ENCODE measurements at places on chromosomes 16 and 17.

DNA sequence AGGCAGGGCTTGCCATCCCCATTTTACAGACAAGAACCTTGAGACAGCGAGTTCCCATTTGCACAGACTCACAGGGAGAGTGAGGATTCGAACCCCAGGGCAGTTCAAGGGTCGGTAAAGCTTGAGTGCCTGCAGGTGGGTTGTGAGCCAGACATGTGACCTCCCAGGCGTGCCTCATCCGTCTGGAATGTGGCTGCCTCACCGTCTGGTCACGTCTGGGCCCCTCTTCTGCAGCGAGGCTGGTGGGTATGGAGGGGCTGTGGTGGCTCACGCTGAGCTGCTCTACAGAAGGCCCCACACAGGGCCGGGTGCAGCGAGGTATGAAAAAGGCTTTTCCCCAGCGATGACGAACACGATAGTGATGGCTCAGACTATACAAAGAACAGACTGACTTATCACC lies 35.8 kb upstream of the LHX1 start:
- H3K36me3 ChIP-seq, result no peaks in the 10 kb centered on the region
- H3K27me3 ChIP-seq, result peaks cover 7% of the 10 kb centered on the region
- H3K4me3 ChIP-seq, result no peak overlapping the region
- H3K27ac ChIP-seq, result no peak overlapping the region
- no peak for DNase-seq

DNA sequence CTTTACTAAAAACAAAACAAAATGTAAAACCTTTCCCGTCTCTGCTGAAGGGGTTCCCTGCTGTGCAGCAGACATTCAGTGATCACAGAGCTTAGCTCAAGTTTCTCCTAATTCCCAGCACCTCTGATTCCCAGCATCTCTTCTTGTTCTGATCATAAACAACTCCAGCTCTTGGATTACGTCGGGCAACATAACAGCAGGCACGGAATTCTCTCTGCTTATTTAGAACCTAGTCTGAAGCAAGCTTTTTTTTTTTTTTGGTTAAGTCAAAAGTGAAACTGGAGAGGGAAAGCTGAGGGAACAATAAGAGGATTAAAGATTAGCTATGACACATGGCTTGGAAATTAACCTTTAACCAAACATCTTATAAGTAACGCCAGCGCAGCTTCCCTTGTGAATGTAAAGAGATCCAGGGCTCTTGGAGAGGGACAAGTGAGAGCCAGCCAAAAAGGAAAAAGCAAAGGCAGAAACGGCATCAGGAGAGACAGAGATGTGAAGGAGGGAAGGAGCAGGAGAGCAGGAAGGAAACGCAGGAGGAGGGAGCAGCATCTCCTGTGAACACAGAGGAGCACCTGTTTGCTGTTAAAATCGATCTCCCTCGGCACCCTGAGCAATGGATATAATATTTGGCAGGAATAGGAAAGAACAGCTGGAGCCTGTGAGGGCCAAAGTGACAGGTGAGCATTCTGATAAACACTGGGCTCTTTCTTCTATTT lies at the start of gene BCO1:
Gene BCO1, plus strand, starts transcription at position 394 of the 716 bp plus-strand sequence. Its CDS starts 220 bp downstream, at position 614.
- no peaks in the 10 kb centered on the region for H3K4me1 ChIP-seq
- peak within 1 kb of the TSS; percentile 40 for H3K4me3 ChIP-seq
- DNase-seq, result no peak
- H3K36me3 ChIP-seq, result no peaks in the 10 kb centered on the region
- peak within 1 kb of the TSS; percentile 83 for H3K27ac ChIP-seq
- H3K27me3 ChIP-seq, result no peaks in the 10 kb centered on the region

DNA sequence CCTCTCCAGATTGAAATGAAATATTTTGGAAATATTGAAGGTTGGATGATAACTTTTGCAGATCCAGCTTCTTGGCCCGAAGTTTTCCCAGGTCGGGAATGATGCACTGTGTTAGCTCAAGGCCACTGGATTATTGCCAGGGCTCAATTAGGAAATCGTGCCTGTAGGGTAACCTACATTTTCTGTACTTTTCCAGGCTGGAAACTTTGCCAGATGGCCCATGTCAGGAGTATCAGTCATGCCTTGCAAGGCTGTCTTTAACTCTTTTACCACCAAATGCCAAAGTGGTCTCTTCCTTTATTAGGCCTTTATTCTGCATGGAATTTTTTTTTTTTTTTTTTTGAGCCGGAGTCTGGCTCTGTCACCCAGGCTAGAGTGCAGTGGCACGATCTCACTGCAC lies 8.9 kb upstream of the SEC14L1 start:
- H3K27ac ChIP-seq, result no peak overlapping the region
- H3K4me3 ChIP-seq, result no peak overlapping the region
- H3K4me1 ChIP-seq, result no peaks in the 10 kb centered on the region
- H3K27me3 ChIP-seq, result no peaks in the 10 kb centered on the region

- H3K27ac ChIP-seq, result peak overlapping the region; percentile 41
- peak overlapping the region; percentile 56 for H3K4me3 ChIP-seq
- no peak for DNase-seq
- peaks cover 33% of the 10 kb centered on the region for H3K27me3 ChIP-seq
- no peaks in the 10 kb centered on the region for H3K36me3 ChIP-seq
- H3K4me1 ChIP-seq, result peaks cover 42% of the 10 kb centered on the region
Observed at GRCh38 chr17:38604479-38605403, 1.0 kb downstream of the SRCIN1 start.

DNA sequence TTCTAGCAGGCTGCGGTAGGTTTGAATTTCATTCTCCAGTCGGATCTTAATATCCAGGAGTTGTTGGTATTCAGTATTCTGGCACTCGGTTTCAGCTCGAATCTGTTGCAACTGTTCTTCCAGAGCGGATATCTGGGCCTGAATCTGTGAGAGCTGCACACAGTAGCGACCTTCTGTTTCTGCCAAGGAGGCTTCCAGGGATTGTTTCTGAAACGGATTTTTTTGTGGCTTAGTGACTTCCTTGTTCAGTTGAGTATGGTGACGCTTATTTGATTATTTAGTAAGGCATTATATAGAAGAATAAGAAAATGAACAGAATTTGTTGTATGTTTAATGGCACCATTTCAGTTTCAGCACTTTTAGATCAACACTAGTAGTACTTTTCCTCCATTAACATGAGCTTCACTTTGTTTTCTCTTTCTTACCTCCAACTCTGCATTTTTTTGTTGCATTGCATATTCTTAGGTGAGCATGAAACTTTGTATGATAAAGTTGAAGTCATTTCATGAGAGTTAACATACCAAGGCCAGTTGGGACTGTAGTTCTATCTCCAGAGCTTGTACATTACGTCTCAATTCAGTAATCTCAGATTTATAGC lies 2.8 kb downstream of the KRT10 start:
- H3K4me3 ChIP-seq, result peak overlapping the region; percentile 77
- no peak for DNase-seq
- H3K4me1 ChIP-seq, result no peaks in the 10 kb centered on the region
- H3K36me3 ChIP-seq, result peaks cover 11% of the 10 kb centered on the region

GRCh38 chr17:75842963-75843576 lies 1.1 kb downstream of the UNC13D start:
- DNase-seq, result no peak
- H3K4me1 ChIP-seq, result no peaks in the 10 kb centered on the region
- H3K36me3 ChIP-seq, result peaks cover 23% of the 10 kb centered on the region
- no peaks in the 10 kb centered on the region for H3K27me3 ChIP-seq
- peak overlapping the region; percentile 18 for H3K4me3 ChIP-seq

- no peaks in the 10 kb centered on the region for H3K4me1 ChIP-seq
- H3K4me3 ChIP-seq, result no peak overlapping the region
- H3K27ac ChIP-seq, result no peak overlapping the region
- no peaks in the 10 kb centered on the region for H3K27me3 ChIP-seq
Observed at GRCh38 chr17:44076716-44077594, 6.4 kb downstream of the G6PC3 start.

DNA sequence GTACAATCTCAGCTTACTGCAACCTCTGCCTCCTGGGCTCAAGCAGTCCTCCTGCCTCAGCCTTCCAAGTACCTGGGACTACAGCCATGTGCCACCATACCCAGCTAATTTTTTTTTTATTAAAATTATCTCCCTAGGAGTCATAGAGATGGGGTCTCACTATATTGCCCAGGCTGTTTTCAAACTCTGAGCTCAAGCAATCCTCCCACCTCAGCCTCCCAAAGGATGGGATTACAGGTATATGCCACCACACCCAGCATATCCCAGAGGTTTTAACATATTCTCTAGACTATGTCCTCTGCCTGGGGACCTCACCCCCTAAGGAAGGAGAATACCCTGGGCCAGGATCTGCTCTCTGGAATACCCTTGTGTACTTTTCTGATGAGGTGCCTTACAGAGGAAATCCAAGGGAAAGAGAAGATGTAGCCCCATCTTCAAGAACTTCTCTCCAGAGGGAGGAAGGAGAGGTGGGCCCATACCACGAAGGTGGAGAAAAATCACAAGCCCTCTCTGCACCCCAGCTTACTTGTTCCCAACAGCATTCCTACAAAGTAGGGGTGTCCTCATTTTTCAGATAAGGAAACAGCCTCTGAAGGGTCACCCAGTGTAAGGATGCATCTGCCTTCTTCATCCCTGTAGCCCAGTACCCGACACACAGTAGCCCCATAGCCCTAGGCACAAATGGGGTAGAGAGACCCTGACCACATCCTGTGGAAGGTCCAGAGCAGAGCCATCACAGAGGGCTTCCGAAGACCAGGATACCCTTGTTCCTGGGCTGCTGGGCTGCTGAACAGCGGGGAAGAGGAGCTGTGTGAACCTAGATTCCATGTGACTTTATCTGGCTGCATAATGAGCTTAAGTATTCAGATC lies 151.6 kb downstream of the SOCS1 start:
- H3K4me3 ChIP-seq, result no peak overlapping the region
- no peak for DNase-seq
- peaks cover 47% of the 10 kb centered on the region for H3K4me1 ChIP-seq
- H3K27me3 ChIP-seq, result no peaks in the 10 kb centered on the region
- H3K27ac ChIP-seq, result peak overlapping the region; percentile 15
- H3K36me3 ChIP-seq, result no peaks in the 10 kb centered on the region

DNA sequence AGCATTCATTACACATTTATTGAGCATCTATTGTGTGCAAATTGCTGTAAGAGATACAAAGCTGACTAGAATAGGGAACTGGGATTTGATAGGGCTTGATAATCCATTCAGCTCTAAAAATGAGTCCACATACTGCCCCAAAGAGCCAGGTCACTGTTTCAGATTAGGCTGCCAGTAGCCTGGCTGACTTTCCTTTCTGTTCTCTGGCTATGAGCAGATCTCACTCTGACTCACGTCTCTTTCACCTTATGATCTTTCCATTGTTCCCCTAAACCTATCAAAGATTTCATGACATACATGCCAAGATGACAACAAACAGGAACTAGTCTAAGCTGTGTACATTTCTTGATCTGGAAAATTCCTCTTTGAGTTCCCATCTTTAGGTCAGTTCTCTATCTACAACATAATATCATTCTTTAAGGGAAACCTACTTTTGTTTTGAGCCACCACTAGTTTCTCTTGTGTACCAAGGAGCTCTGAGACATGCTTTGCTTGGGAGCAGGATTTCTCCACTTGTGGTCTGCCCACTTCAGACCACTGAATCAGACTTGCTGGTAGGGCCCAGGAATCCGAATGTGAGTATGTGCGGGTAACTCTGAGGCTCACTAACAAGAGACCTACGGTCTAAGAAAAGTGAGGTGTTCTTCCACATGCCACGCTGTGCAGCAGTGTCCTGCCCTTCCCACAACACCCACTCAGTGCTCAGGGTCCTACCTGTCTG lies 40.9 kb upstream of the ICAM2 start:
- DNase-seq, result no peak
- H3K4me3 ChIP-seq, result no peak overlapping the region
- H3K4me1 ChIP-seq, result no peaks in the 10 kb centered on the region
- no peaks in the 10 kb centered on the region for H3K27me3 ChIP-seq

- no peak for DNase-seq
- H3K4me3 ChIP-seq, result no peak overlapping the region
- no peaks in the 10 kb centered on the region for H3K4me1 ChIP-seq
- H3K36me3 ChIP-seq, result peaks cover 14% of the 10 kb centered on the region
- no peaks in the 10 kb centered on the region for H3K27me3 ChIP-seq
- H3K27ac ChIP-seq, result no peak overlapping the region
Observed at GRCh38 chr16:87828907-87829621, 40.2 kb downstream of the SLC7A5 start.

DNA sequence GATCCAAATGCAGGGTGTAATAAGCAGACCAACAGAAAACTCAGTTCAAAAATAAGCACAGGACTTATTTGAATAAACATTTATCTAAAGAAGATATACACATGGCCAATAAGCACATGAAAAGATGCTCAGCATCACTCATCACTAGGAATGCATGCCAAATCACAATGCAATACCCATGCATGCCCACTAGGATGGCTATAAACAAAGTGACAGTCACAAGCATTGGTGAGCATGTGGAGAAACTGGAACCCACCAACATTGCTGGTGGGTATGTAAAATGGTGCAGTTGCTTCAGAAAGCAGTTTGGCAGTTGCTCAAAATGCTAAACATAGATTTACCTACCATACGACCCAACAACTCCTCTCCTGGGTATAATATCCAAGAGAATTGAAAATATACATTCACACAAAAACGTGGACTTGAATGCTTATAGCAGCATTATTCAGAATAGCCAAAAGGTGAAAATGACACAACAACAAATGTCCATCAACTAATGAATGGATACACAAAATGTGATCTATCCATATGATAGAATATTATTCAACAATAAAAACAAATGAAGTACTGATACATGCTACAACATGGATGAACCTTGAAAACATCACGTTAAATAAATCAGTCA lies 20.1 kb downstream of the UBE2O start:
- no peak overlapping the region for H3K4me3 ChIP-seq
- H3K27ac ChIP-seq, result no peak overlapping the region
- H3K36me3 ChIP-seq, result no peaks in the 10 kb centered on the region
- no peaks in the 10 kb centered on the region for H3K4me1 ChIP-seq

DNA sequence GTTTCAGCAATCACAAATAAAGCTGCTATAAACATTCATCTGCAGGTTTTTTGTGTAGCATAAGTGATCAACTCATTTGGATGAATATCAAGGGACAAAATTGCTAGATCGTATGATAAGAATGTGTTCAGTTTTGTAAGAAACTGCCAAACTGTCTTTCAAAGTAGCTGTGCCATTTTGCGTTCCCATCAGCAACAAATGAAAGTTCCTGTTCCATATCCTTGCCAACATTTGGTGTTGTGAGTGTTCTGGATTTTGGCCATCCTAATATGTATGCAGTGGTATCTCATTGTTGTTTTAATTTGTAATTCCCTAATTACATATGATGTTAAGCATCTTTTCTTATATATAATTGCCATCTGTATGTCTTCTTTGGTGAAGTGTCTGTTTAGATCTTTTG lies 36.4 kb upstream of the TMEM92 start:
- H3K27me3 ChIP-seq, result no peaks in the 10 kb centered on the region
- H3K4me3 ChIP-seq, result no peak overlapping the region
- H3K27ac ChIP-seq, result no peak overlapping the region
- DNase-seq, result no peak

DNA sequence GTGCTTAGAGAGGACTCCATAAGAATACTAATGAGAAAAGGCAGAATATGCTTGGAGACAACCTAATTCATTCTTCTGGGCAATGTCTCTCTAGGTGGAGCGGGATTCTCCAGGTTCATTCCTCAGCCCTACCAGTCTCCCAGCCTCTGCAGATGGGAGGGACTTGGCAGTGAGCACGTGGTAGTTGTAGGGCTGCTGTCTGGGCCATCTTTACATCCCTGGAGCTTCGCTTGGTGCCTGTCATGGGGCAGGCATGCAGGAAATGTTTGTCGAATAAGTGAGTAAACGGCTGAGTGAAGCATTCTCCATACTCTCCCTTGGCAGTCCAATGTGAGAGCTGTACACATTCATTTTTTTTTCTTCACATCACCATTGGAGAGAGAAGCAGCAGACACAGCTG lies 387.5 kb downstream of the UTP18 start:
- H3K4me1 ChIP-seq, result no peaks in the 10 kb centered on the region
- no peaks in the 10 kb centered on the region for H3K27me3 ChIP-seq
- no peak overlapping the region for H3K4me3 ChIP-seq
- no peak overlapping the region for H3K27ac ChIP-seq

GRCh38 chr16:9885467-9885866 lies 296.8 kb downstream of the GRIN2A start:
- H3K27ac ChIP-seq, result no peak overlapping the region
- no peaks in the 10 kb centered on the region for H3K27me3 ChIP-seq
- H3K4me3 ChIP-seq, result no peak overlapping the region
- no peak for DNase-seq
- no peaks in the 10 kb centered on the region for H3K36me3 ChIP-seq
- H3K4me1 ChIP-seq, result no peaks in the 10 kb centered on the region
